ENCODE measurements at places on chromosomes 16 and 17.

GRCh38 chr17:48871035-48871550, 21.5 kb upstream of the ATP5MC1 start:
- ATAC-seq = no peak

- no peak for ATAC-seq
Observed at GRCh38 chr16:30660424-30661261, 2.4 kb downstream of the FBRS start.

DNA sequence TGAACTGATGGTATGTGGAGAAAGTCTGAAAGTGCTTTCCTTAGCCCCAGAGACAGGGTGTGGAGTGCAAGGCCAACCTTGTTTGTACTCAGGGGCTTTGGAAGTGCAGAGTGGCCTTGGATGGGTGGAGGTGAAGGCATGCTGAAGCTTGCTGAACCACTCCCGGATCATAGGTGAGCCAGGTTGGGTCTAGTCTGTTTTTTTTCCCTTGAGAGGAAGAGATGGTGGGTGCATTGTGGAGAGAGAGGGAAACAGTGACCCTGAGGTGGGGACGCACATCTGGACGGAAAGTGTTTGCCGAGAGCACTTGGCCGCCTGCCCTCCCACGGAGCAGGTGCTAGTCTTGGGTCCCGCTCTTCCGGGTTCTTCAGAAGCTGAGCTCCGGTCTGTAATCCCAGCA, 12.5 kb downstream of the ABAT start:
- ATAC-seq = no peak

DNA sequence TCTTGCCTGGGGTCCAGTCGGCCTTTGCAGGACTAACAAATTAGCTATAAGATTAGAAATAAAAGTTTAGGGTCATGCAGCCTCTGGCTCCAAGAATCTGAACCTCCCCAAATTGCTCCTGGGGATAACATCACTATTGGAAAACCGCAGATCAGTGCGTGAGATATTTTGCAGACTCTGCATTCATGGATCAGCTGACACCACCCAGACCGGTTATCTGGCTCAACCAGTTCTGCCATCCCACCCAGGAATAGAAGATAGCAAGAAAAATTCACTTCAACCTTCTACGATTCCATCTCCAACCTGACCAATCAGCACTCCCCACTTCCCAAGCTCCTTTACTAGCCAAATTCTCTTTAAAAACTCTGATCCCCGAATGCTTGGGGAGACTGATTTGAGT, 4.3 kb upstream of the PGS1 start:
- no peak for ATAC-seq

DNA sequence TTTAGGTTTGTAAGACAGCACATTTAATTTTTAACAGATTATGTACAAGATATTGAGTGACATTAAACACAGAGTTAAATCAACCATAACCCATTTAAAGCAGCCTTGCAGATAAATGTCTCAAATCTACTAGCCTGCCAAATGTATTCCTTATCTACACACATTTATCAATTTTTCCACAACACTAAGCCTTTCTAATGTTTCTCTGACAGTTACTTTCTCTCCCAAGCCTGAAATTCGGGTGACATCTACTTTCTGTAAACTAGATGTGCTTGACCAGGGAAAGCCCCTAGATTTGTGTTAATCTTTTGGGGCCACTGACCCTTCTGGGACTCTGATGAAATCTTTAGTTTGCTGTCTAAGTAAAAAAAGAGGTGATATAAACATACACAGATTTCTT, 69.0 kb downstream of the CDH13 start:
- ATAC-seq = no peak

GRCh38 chr17:83136931-83137330, 57.5 kb downstream of the METRNL start:
- ATAC-seq = no peak

DNA sequence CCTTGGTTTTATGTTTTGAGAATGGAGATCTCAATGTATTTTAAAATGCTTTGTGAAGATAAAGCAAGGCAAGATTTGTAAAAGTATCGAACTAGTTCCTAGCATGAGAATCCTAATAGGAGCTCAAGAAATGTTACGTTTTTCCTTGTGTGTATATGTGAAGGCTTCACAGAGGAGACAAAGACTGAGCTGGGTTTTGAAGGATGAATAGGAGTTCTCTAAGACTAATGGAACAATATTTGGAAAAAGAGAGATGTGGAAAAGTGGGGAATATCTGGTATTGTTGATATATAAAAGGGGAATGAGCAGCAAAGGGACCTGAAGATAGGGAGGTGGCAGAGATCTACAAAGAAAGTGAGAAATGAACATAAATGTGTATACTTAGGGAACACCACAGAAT, 127.4 kb downstream of the SNX11 start:
- no peak for ATAC-seq

DNA sequence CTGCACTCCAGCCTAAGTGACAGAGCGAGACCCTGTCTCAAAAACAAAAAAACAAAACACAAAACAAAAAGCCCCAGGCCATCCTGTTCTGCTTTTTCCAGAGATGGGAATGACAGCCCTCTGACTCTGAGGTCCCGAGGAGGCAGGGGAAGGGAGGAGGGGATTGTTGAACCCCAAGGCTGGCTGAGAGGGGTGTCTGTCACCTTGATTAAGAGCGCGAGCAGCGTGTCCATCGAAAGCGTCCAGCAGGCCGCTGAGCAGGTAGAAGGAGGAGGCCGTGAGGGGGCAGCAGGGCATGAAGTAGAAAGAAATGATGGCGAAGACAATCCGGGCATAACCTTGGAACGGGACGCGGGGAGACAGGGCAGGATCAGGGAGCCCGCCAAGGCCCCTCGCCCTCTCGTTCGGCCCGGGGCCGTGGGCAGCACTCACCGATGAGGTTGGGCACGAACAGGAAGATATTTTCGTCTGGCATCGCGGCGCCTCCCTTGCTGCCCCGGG, 593 bp downstream of the CDIPT start:
- ATAC-seq = no peak

DNA sequence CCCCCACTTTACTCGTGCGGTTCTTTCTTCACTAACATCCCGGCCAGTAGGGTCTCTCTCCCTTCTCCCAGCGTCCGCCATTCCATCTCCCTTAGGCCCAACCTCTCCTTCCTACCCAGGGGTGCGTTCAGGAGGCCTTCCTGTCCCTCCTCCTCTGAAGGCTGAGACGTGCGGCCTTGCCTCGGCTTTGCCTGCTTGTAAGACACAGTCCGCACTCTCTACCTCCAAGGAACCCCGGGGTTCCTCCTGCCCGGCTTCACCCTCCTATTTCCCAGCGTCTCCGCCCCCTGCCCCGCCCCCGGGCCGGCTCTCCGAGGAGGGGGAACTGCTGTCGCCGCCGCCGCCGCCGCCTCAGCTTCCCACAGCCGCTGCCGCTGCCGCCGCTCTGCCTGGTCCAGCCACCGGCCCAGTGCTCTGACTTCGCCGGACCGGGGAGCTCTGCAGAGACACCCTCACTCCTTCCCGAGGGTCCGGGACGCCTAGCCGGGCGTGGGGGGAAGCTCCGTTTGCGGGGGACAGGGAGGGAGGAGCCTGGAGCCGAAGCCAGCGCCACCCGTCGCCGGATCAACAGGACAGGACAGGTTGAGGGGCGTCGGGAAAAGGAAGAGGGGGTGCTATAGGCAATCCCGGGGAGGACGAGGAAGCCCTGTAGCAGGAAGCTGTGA, 1.2 kb upstream of the FGF11 start:
- ATAC-seq = no peak

- no peak for ATAC-seq
Observed at GRCh38 chr17:413016-413350, 60.4 kb upstream of the RPH3AL start.

GRCh38 chr17:75090871-75091854, 3.4 kb downstream of the SLC16A5 start:
- ATAC-seq = no peak

DNA sequence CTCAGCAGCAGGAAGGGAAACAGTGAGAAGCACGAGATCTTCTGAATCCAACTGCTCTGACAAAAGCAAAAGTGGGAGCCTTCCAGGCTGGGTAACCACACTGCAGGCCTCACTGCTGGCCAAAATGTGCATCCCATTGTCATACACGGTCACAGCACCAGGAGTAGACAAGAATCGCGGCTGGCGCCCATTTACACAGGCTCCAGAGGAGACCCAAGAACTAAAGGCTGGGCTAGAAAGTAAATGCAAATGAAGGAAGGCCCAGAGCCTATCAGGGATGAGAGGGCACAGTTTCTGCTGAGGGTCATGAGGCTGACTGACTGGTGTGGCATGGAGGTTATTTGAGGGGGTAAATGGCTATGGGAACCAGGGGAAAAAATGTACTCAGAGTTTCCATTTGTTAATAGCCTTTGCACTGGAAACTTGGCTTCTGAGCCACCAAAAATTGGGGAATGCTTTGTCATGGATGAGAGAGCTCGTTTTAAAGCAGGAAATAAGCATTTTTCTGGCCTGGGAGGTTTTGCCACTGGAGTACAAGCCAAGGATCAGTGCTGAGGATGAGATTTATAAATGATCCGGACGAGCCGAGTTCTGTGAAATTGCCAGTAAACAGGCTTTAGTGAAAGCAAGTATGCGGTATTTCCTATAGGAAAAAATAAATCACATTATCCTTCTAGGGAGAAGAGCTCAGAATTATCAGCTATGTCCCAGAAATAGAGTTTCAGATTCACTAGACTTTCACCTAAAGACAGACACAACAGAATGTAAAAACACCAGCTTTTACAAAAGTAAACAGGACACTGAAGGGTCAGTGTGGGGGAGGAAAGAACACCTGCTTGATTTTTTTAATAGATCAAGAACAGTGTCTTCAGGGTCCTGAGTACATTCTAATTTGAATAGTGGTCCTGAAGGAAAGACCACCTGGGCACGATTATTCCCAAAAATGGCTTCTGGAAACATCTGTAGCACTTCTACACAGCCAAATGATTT, 66.9 kb upstream of the GSG1L start:
- ATAC-seq = no peak

GRCh38 chr16:87042551-87043230, 274.5 kb downstream of the C16orf95 start:
- no peak for ATAC-seq

DNA sequence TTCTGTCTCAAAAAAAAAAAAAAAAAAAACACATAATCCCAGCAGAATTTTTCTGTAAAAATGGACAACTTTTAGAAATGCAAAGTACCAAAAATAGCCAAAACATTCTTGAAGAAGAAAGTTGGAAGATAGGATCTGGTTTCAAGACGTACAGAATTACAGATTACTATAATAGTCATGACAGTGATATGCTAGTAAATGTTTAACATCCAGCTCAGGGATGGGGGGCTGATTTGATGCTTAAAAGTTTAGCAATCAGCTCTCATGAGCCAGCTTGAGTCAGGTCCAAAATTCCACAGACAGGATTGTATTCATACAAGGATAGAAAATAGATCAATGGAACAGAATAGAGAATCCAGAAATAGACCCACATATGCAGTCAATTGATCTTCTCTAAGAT, 100.5 kb downstream of the CYB561 start:
- no peak for ATAC-seq
